ENCODE measurements at places on chromosomes 7 and 10.

- no peak for DNase-seq
Measured at GRCh38 chr10:100890673-100891317, 22.0 kb upstream of the SLF2 start.

DNA sequence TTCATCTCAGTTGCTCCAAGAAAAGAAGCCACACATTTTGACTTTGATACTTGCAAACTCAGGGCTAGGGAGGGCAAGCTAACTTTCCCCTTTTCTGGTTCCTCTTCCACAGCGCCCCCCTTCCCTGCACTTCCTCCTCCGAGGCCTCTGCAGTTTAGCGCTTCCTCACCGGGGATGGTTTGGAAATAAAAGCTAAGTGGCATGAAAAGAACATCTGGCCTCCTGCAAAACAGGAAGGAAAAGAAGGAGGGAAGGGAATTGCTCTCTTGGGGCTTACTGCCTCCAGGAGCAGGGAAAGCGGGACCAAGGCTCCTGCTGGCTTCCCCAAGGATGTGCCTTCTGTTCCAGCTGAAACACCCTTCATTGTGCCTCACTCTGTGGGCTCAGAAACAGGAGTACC, 42.3 kb downstream of the PRKCQ start:
- no peak for DNase-seq

- DNase-seq = no peak
Measured at GRCh38 chr7:40972426-40972825, 730.5 kb downstream of the INHBA start.

DNA sequence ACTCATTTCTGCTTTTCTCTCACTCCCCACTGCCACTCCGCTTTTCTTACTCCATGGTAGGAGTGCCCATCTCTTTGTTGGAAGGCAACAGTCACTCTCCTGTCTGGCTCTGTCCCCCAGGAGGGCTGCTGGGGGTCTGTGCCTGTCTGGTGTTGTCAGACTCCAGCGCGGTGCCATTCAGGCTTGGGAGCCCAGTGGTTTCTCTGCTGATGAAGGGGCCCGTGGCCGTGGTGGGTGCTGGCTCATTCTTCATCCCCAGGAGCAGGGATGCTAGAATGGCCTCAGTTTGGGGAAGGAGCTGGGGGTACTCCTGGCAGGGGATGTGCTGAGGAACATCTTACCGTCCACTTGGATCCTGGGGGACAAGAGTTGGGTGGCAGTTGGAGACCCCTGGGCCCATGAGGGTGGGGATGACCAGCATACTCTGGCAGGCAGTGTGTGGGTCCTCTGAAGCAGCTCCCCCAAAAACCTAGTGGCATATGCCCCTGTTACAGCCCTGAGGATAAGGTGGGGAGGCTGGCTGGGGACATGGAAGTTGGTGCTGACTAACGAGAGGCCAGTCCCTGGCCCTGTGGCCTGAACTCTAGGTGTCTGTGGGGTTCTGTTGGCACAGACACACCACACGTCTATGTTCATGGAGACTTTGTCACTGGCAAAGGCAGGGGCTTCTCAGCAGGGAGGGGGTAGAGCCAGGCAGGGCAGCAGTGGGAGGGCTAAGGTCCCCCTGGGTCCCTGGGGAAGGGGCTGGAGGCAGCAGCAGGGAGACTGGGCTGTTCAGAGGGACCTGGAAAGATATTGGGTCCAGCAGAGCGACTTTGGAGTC, 102.8 kb upstream of the RET start:
- DNase-seq = no peak

DNA sequence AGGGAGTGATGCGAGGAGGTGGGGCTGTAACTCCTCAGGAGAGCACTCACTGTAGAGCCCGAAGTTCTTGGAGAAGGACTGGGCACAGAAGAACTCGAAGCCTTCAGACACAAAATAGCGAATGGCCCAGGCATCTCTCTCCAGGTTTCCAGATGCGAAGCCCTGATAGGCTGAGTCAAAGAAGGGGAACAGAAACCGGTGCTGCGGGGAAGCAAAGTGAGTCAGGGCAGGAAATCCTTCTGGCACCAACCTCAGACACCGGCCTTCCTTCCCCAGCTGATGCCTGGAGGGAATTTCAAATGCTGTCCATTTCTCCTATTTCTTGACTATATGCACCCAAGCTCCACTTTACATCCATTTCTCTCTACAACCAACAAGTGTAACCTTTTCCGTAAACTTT, 26.8 kb downstream of the GOT1 start:
- DNase-seq = no peak

DNA sequence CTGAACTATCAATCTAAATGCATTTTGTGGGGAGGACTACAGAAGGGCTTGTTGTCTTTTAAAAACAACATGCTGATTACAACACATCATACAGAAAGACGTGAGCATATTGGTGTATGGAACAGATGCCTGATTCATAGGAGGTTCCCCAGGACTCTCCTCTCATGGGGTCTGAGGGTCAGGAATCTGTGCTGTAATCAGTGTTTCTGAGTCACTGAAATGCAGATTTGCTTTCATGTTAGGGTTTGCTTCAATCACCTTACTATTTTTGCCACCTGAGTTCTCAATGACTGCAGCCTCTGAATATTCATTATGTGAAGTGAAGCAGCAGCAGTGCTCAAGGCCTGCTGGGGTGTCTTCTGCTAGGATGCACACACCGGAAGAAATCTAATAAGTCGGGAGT, 550 bp upstream of the ANK3 start:
- no peak for DNase-seq

DNA sequence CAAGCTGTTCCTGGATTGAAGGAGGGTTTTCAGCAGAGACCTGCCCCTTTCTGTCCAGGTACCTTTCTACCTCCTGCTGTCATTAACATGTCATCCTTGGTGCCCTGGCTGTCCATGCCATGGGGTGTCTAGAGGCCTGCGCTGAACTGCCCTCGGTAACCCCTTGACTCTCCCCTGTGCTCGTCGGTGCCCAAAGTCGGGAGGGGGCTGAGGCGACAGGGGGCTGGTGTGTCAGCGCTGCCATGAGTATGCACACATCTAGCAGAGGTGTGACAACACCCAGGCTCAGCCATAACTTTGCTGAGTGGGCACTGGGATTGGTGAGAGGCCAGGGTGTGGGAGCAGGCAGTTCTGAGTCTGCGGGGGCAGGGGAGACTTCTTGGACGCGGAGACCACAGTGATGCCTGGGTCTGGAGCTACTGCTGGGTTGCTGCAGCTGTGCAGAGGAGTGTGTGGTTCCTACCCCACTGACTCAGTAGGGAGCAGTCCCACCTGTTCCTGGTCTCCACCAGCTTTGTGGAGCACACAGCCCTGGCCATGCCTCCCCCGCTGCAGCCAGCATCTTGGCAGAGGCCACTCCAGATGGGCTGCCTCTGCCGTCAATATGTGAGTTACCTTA, 376.2 kb upstream of the SEMA3C start:
- DNase-seq = no peak

- DNase-seq = no peak
Measured at GRCh38 chr7:150405584-150406311, 26.6 kb downstream of the ZNF775 start.

DNA sequence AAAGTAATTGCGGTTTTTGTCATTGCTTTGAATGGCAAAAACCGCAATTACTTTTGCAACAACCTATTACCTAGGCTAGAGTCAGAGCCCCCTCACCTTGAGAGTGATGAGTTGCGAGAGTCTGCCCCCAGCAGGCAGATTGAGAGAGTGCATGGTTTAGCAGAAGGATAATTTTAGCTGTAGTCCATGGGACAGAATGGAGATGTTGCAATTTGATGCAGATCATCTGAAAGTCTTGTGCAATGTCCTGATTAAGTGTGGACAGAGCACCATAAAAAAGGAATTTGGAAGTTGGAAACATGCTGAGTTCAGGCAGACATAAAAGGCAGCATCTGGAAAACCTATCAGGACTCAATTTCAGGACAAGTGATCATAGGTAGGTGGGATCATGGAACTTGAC, 48.7 kb downstream of the GPR141 start:
- DNase-seq = no peak

- DNase-seq = no peak
Measured at GRCh38 chr10:10092581-10092980, 925.1 kb upstream of the CELF2 start.

Data from stimulated activated CD8-positive, alpha-beta memory T cell treated with anti-CD3 and anti-CD28 coated beads, Interleukin-2, amount 100 ng/mL, for 1 hour (primary cell).